Muscle of back (tissue), 13 donors: ENCODE measurements at places on chromosomes 7 and 10.

DNA sequence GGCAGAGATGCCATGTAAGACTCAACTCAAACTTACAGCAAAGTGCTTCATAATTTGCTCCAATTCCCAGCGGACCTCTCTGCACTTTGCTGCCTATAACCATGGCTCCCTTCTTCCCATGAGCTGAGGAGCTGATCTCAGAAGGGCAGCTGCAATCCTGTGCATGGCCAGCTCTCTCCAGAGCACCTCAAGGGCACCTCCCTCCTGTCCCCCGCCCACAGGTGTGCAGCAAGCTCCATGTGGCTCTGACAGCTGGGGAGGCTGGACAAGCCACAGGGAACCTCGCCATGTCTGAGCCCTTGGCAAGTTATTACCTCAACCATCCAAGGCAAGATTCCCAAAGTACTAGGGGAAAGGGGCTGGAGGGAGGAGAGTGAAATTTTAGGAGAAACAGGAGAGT, 61.1 kb upstream of the DDC start:
- DNase-seq: no peak

DNA sequence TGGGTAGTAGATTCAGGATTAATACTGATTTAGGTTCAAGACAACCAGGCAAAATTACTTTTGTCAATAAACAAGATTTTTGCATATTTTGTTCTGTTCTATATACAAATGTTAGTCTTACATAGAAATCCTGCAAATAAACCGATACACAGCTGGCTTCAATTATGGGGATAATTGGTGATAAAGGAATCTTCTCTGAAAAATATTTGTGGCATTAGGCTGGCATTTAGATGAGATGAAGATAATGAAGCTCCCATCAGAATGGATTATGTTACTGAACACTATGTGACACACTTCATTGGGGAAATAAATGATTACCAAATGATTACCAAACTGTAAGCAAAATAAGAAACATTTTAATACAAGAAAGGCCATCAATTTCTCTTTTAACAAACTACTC, 65.8 kb downstream of the NT5C2 start:
- DNase-seq: no peak

DNA sequence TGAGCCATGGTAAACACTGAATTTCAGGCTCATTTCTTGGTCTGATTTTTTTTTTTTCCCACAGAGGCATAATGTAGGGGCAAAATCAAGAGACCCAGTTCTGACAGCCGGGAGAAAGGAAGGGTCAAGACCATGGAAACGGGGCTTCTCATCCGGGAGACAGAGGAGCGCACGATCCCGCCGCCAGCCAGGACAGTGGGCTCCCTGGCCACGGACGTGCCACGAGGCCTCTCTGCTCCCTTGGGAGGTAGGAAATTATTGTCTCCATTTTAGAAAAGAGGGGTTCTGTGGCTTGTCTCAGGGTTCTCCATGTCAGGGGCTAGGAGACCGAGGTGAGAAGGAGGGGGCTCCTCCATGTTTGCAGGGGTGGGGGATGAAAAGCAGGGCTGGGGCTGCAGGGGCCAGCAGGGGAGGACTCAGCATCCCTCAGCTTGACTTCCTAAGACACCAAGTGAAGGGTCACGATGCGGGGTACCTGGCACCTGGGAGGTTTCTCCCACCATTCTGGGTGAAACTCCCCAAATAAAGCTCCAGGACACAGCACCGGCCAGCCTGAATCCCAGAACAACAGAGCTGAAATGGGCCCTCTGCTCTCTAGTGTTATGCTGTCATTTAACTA, 37.6 kb downstream of the PPIF start:
- no peak for DNase-seq

DNA sequence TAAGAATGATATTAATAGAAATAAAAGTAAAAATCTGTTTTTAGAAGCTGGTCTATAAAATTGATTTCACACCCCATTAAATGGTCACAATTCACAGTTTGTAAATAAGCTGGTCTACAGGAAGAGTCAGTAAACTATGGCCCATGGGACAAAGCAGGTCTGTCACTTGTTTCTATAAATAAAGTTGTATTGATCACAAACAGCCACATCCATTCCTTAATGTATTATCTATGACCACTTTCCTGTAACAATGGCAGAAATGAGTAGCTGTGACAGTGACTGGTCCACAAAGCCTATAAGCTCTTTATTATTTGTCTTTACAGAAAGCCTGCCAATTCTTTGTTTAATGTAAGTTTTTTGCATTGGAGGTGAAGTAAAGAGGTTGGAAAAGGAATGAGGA, 114.5 kb downstream of the SEMA3E start:
- no peak for DNase-seq

GRCh38 chr10:77007834-77008233, 629.8 kb downstream of the KCNMA1 start:
- DNase-seq: no peak

DNA sequence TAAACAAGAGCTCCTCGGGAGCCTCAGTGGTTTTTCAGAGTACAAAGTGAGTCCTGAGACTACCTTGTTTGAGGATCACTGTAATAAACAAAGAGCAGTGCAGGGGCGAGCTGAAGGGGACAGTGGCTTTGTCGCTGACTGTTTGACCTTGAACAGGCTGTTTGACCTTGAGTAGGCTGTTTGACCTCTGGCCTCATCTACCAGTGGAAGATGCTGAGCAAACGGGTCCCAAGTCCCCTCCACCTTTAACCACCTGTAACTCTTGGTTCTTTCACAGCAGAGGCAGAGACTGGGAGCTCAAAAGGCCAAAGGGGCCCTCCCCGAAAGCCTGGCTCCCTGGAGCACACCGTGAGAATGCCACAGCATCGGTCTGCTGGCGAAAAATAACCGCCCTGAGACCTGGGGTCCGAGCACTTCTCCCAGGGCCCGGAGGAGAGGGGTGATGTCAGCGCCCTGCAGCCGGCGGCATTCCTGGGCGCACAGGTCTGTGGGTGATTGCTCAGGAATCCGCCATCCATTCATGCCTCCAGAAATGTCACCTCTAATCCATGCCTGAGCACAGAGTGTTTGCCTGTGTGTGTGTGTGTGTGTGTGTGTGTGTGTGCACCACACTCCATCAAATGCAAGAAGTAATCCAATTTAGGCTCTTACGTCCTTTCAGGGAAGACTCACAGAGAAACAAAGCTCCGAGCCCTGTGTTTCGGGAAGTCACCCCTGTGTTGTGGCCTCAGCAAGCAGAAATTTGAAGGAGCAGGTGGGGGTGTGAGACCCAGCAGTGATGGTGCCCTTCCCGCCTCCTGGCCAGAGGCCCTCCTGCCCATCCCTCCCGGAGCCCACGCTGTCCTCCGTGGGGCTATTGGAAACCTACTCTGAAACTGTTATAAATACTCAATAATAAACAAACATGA, 66.5 kb downstream of the ASB13 start:
- no peak for DNase-seq

GRCh38 chr10:30353851-30354250, 4.8 kb upstream of the MTPAP start:
- DNase-seq: no peak

- DNase-seq: no peak
These were observed 3.1 kb upstream of the PYROXD2 start for GRCh38 chr10:98417973-98418664.

GRCh38 chr7:82172017-82172416, 271.6 kb downstream of the CACNA2D1 start:
- peak; percentile 12 for DNase-seq

DNA sequence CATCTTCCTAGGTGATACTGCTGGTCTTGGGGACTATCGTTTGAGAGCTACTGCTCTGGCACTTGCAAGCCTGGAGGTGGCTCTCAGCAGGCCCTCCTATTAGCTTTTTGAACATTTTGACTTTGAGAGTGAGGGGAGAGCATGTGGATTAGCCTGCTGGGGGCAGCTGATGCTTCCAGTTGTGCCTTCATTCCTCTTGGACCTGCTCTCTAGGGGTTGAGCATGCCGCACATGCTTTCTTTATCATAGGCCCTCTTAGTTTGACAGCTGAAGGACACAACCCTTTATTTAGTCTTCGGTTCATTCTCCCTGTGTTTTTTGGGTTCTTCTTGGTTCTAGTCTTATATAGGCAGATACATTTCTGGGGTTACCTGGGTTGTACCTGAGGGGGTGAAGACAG, 132.1 kb downstream of the GALNT17 start:
- DNase-seq: no peak

GRCh38 chr7:128886391-128887168, 23.9 kb downstream of the ATP6V1F start:
- no peak for DNase-seq

DNA sequence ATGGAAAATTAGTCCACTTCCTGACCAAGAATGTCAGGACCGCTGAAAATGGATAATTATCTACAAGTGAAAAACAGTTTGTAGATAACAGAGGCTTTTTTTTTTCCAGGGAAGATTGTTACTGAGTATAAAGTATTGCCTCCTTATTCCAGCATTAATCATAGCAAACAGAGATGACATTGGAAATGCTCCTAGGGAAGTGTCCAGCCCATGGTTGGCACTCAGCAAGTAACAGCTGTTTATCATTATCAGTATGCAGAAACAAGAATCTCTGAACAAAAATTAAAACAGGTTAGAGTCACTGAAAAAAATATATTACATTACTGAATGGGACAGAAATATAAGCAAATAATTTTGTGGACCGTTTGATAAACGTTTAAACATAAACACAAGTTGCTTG, 14.6 kb downstream of the FGL2 start:
- DNase-seq: peak; percentile 31
